HEK293T (cell line): ENCODE measurements at places on chromosomes 2 and 18.

- DNase-seq = no peak
These were observed 243.0 kb downstream of the HNMT start for GRCh38 chr2:138207074-138207930.

DNA sequence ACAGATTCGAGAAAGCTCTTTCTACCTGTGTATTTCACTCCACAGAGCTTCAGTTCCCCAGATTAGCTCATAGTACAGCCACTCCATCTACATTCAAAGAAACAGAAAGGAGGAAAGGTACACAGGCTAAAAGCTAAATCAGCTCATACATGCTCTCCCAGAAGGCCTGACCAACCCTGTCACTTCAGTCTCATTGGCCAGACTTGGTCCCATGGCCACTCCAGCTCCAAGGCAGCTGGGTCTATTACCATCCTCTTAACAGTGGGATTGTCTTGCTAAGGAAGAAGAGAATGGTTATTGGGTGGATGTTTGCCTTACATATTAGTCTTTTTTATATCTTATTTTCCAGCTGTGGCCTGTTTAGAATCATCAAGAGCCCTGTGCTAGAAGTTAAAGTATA lies 572.6 kb downstream of the ARHGAP15 start:
- no peak for DNase-seq

DNA sequence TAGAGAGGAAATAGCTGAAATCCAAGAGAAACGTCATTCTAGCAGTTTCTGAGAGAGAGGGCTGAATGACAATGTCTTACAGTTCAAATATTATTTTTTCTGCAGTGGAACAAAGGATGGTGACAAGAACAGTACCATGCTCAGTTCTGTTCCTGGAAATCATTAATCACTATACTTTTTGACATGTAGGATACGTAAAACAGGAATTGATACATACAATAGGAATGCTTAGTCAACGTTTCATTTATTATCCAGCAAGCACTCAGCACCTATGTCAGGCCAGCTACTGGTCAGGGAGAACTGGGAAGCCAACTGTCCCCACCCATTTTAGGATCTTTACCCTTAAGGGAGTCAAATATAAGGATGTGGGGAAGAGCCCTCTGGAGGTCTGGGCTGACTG lies 114.7 kb downstream of the DHRS9 start:
- no peak for DNase-seq

- no peak for DNase-seq
These were observed 1.2 kb upstream of the SMCHD1 start for GRCh38 chr18:2654169-2654927.

- DNase-seq = no peak
These were observed 36.9 kb downstream of the REEP1 start for GRCh38 chr2:86300496-86300895.

- no peak for DNase-seq
These were observed 80.4 kb downstream of the STK39 start for GRCh38 chr2:168166902-168167510.

DNA sequence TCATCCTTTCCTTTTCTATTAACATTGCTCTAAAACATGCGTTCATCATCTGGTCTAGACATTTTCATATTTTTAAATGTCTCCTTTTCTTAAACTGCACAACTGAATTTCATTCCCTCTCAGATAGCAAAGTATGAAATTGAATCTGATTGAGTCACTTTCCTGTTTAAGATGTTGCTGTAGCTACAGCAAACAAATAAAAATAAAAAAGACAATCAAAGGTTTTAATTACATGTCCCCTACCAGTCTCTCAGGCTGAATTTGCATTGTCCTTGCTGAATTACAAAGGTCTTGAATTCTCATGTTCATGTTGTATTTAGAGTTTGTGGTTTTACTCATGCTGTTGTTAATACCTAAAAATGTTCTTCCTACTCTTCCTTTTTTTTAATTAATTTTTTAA lies 537.9 kb upstream of the LRATD1 start:
- DNase-seq = no peak

GRCh38 chr2:100780203-100781008 lies 39.5 kb upstream of the NPAS2 start:
- no peak for DNase-seq

DNA sequence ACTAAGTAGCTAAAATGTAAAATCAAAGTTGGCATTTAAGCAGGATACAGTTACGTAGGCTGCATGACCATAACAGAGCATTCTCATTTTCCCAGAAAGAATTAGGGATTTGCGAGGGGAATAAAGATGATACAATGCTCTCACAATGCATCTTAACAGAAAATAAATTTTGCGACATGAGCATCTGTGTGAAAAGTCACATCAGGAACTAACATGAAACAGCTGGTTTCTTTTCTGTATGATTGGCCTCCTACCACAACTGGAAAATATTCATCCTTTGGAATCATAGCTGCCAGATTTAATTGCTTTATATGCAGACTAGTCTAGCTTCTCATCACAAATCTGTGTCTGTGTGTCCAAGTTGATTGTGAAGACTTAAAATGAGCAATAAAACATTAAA lies 66.0 kb downstream of the KCTD18 start:
- DNase-seq = no peak

DNA sequence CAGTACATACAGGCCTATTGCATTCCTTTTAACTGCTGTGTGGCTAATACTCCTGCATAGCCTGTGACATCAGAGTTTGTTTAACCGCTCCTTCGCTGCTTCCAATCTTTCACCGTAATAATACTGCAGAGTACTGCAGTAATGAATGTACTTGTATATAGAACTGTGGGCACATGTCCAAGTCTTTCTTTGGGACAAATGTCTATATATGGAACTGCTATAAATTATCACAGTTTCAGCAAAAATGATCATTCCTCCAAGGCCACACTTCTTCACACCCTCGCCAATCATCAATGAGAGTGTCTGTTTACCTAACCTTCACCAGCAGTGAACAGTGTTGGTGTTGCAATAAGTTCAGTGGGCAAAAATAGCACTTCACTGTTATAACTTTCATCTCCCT lies 230.4 kb downstream of the SP3 start:
- no peak for DNase-seq

- DNase-seq = no peak
These were observed 22.8 kb downstream of the ASAP2 start for GRCh38 chr2:9229470-9229820.

DNA sequence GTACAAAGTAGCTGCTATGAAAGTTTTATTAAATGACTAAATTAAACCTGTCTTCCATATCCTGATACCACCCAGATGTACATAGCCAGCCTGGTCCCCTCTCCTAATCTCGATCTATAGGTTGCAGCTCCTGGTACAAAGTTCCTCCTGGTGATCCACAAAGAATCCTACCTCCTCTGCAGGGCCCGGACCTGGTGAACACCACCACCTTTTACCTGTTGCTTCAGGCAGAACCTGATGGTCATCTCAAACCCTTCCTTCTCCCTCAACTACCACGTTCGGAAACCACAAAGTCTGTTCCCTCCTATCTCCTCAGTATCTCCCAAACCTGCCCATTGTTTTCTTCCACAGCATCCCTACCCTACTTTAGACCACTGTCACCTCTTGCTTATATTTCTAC lies 15.5 kb downstream of the FOXI3 start:
- DNase-seq = no peak

DNA sequence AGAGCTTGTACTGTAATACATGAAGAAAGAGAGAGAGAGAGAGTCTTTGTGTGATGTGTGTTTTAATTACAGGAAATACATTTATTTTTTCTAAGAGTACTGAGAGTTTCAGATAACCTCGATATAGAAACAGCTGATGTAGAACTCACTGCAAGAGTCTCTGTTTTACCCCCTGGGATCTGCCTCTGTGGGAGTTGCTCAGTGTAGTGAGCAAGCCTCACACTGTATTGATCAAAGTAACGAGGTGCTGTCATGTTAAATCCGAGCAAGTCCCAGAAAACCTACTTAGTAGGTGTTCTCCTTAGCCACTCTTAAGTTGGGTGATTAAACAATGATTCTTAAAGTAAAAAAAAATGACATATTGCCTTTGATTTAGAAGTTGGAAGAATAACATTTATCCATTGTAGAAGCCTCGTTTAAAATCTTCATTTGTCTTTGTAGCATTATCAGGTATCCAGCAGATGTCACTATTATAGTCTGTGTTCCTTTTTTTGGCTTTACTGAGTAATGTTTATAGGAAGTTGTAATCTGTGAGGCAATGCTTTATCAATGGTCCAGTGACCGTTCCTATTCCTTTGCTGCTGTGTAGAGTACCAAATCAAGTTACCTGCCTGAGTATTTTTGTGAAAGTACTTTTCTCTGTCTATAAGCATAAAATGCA lies 219.0 kb downstream of the MYO3B start:
- DNase-seq = peak; percentile 14

DNA sequence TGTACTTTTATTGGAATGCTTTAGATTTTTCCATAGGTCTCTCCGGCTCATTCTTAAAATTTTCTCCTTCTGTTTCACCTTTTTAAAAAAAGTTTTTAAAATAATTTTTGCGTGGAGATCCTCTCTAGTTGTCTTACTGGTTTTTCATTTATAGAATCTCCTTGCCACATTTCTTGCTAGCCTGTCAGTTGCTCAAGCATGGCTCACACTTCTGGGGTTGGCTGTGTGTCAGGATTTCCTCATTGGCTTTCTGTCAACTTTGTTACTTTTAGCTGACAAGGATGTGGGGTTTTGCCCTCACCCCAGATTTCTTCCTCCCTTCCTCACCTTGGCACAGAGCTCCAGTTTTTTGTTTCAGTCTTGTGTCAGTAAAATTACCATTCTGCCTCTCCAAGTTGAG lies 124.6 kb downstream of the ZNF407 start:
- DNase-seq = no peak

- no peak for DNase-seq
These were observed 10.3 kb downstream of the ITGA6 start for GRCh38 chr2:172437419-172438341.

DNA sequence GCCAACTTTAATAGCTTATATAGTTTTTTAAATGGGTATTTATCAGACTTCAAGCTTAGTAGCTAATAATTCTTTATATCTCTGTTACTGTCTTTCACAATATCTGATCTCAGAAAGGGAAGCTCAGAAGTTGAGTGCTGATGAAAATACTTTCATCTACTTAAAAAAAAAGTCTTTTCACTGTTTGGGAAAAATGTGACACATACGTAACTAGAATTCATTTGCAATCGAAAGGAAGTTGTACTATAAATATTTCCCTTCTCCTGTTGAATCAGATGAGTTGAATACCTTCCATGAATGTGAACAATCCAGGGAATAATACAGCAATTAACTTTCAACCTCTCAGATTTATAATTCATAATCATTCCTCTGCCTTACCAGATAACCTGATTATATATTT lies 811 bp upstream of the SCG2 start:
- no peak for DNase-seq

- DNase-seq = no peak
These were observed 142.1 kb downstream of the SLC4A10 start for GRCh38 chr2:161766334-161766733.

DNA sequence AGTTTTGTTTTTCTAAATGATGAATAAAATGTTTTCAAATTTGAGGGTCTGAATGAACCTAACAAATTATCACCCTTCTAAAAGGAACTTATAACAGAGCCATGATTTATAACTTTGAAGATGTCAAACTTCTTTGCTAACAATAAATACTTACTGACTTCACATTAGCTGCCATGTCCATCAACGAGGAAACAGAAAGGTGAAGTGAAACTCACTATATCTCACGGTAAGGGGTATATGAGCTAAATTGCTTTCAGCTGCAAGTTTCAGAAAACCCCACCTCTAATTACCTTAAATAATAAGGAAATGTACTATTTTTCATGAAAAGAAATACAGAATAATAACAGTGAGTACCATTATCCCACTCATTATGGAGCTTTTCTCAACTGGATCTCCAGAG lies 350.8 kb upstream of the NT5C1B start:
- DNase-seq = no peak

- DNase-seq = no peak
These were observed 1.2 kb downstream of the PER2 start for GRCh38 chr2:238286987-238287736.
